WTC11 (cell line): ENCODE measurements at places on chromosomes 6 and 20. TPM values are rescaled to one million over a fixed set of nuclear protein-coding genes. Genes with fewer than 3 reads are reported as not detected.

- DNase-seq: no peak
Observed at GRCh38 chr20:64228751-64229506, 26.6 kb upstream of the PCMTD2 start.

- DNase-seq: no peak
Observed at GRCh38 chr6:8130399-8130798, 28.1 kb upstream of the EEF1E1 start.

SHLD1 gene
- total RNA-seq: 4.1 to 6.6 TPM (median 4.4 TPM) in 3 replicates

GRCh38 chr6:112259337-112259675 lies 4.9 kb upstream of the LAMA4 start:
- no peak for DNase-seq

GRCh38 chr20:47191956-47192355 lies 164.5 kb downstream of the ZMYND8 start:
- no peak for DNase-seq

EYA2 gene
- 0.64 to 1.5 TPM (median 0.76 TPM) in 3 replicates for total RNA-seq

- no peak for DNase-seq
Observed at GRCh38 chr20:45153752-45154151, 20.9 kb upstream of the PI3 start.

DNA sequence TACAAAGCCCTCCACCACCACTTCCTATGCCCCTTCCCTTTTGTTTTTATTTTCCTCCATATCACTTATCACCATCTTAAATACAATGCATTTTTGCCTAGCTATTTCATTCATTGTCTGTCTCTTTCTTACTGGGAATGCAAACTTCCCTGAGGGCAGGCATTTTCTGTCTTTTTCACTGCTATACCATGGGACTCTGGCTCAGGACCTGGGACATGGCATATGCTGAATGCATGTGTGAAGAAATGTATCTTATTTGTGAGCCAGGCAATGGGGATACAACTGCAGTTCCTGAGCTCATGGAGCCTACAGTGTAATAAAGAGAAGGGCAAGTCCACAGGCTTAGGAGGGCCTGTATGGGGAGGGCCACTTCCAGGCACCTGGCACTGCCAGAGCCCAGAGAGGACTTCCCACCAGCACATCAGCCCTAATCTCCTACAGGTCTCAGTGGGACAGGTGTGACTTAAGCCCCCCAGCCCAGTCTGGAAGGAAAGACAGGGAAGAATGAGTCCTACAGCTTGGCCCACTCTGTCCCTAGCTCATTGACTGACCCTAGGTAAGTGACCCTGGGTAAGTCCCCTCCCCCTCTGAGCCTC lies 43.2 kb downstream of the TFEB start:
- no peak for DNase-seq

DNA sequence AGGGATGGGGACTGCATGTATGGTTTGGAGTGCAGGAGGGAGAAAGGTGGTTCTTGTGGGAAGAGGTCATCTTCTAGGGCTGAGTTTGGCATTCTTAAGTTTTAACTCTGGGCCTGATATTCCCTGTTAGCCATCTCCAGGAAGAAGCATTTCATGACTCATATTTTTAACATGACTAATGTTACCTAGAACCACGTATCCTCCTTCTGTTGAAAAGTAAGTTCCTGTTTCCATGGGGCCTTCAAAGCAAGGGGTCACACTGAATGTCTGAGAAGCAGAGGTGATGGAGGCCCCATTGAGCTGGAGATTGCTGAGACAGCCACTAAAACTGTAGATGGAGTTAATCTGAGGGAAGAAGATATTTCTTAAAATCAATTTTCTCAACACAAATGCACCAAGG lies 30.2 kb downstream of the FAM229B start:
- no peak for DNase-seq

GRCh38 chr20:35503841-35504561 lies 25.5 kb downstream of the C20orf173 start:
- no peak for DNase-seq

DNA sequence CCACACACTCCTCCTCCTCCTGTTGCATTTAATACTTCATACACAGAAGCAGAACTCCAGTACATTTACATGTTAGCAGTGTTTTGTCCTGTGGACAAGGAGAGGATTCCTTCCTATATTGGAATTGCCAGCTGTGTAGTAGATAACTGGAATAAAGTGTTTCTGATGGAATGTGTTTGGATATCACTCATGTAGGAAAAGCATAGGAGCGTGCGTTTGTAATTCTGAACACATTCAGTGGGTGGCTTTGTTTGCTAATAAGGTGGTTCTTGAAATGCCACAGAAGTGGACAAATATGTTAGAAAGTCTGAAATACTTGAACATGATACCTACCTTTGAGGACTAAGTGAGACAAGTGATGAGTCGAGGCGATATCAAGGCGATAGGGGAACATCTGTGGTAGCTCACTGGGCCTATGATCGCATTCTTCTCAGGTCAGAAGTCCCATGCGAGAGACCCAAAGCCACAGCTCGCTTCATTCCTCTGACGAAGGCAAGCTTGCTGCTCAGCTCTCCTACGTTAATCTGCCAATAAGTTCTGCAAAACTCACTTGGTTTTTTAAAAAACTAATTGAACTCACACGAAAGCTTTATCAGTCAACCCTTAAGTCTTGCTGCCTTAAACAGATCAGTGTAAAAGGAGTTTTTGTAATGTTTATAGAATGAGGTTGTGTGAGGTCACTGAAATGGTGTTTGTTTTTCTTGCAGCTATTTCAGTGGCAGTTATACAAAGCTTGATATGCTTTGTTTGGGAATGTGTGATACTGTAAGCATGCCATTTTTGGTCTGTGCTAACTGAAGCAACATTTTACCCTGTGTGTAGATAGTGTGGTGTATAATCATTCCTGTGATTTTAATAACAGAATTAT lies 159.9 kb downstream of the SOX4 start:
- no peak for DNase-seq

MACROD2 gene
- total RNA-seq: 3.0 to 4.1 TPM (median 3.5 TPM) in 3 replicates

- DNase-seq: no peak
Observed at GRCh38 chr6:90894285-90895130, 307.6 kb upstream of the MAP3K7 start.

DNA sequence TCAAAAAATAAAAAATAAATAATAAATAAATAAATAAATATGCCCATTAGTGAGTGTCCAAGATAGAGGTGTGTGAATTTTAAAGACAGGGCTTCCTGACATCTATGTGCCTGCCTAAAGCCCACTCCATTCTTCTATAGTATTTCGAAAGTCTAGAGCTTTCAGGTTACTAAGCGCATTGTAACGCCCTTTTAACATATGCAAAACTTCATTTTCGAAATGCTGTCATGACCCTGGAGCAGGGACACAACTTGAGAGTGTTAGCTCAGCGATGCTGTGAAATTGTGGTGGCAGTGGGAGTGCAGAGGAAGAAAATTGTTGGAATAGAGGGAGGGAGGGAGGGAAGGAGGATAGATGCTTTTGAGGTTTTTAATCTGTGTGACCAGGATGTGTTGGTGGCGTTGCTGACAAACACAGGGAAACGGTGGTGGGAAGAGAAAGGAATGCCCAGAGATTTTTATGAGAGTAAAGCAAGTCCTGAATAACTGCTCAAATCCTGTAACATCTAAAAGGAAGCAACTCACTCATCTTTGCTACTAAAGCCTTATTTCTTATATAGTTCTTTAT lies 169.3 kb downstream of the ARID1B start:
- no peak for DNase-seq

- no peak for DNase-seq
Observed at GRCh38 chr6:127971945-127972391, 71.1 kb upstream of the THEMIS start.

- DNase-seq: no peak
Observed at GRCh38 chr6:15386756-15387112, 140.9 kb downstream of the JARID2 start.

DNA sequence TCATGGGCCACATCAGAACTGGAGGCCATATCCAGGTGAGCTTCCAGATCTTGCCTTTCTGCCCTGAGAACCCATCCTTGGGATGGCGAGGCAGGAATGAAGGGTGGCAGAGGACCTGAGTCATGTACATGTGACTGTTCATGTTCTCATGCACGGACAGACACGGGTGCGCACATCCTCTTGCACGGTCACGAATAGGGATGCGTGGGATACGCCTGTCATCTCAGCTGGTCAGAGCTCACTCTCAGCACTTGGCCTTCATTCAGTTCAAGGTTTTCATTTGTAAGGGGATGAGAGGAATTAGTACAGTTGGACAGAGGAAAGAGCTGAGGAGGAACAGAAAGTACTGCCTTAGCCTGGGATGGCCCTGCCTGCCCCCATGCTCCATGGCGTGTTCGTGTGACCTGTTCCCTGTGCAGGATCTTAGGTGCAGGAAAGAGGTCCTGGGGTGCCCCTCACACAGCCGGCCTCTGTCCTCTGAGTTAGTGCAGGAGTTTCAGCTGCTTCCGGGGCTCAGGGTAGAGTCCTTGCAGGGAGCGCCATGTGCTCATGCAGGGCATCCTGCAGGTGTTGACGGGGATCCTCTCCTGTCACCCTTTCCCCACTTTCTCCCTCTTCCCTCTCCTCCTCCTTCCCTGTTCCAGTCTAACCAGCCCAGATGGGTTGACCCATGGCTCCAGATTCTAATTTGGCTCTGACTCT lies 173.4 kb downstream of the DTNBP1 start:
- DNase-seq: no peak

GRCh38 chr6:37017606-37018197 lies 12.2 kb downstream of the FGD2 start:
- no peak for DNase-seq

- DNase-seq: no peak
Observed at GRCh38 chr6:131067521-131067920, 4.5 kb upstream of the EPB41L2 start.

MDC1 gene
- total RNA-seq: 95.9 to 100 TPM (median 97.9 TPM) in 3 replicates

DNA sequence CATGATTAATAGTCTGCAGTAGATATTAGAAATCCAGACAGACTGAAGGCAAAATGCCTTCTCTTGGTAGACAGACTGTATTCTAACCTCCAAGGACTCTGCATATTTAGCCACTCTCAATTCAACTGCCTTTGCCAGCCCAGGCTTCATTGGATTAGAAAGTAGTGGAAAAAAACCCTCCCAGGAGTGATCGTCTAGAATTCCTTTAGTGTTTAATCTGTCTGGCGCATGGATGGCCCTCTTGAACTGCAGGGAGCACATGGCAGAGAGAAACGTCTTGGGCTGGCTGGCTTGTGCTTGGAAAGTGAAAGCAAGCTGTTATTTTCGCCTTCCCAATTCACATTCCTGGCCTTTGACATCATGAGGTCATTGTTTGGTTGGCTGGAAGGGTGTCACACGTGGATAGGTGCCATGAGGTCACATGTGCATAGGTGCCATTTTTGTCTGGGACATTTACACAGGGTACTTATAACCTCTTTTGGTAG lies 30.9 kb upstream of the NEDD9 start:
- DNase-seq: no peak

GRCh38 chr20:62739067-62739466 lies 30.4 kb downstream of the NTSR1 start:
- peak; percentile 8 for DNase-seq

DNA sequence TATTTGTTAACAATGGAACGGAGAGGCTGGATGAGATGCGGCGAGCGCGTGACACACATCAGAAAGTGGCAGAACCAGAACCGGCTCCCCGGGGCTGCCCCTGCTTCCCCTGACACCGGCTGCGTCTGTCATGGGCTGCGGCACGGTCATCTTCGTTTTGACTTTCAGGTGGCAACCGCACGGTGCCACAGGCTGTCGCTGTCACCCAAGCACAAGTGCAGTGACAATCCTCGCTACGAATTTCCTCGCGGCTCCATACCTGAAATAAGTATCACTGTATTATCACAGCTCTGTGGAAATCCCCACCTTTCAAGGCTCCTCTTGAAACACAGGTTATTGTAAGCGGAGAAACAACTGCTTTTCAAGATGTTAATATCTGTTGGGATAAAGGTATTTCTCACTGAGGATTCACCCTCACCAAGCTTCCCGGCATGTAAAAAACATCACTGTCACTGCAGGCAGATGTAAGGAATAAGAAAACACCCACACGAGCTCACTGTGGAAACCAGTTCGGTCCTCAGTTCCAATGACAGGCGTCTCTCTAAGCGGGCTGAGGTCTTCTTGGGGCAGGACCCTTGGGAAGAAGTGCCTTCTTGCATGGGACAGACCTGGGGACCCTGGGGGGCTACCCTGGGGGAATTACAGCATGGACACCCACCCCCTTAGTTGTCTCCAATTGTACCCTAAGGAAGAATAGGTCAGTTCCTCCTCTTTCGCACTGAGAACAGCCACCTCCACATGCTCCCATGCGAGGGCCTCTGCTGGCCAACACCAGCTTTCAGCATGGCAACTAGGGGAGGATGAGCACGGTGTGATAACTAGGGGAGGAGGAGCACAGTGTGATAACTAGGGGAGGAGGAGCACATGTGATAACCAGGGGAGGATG lies 86.3 kb downstream of the DACT2 start:
- DNase-seq: no peak

- DNase-seq: peak; percentile 47
Observed at GRCh38 chr6:15960740-15961634, 167.9 kb upstream of the MYLIP start.

GRCh38 chr6:79246891-79247290 lies 12.4 kb upstream of the HMGN3 start:
- no peak for DNase-seq

ROS1 gene
- total RNA-seq: 0.02 to 0.05 TPM (median 0.05 TPM) in 3 replicates

DNA sequence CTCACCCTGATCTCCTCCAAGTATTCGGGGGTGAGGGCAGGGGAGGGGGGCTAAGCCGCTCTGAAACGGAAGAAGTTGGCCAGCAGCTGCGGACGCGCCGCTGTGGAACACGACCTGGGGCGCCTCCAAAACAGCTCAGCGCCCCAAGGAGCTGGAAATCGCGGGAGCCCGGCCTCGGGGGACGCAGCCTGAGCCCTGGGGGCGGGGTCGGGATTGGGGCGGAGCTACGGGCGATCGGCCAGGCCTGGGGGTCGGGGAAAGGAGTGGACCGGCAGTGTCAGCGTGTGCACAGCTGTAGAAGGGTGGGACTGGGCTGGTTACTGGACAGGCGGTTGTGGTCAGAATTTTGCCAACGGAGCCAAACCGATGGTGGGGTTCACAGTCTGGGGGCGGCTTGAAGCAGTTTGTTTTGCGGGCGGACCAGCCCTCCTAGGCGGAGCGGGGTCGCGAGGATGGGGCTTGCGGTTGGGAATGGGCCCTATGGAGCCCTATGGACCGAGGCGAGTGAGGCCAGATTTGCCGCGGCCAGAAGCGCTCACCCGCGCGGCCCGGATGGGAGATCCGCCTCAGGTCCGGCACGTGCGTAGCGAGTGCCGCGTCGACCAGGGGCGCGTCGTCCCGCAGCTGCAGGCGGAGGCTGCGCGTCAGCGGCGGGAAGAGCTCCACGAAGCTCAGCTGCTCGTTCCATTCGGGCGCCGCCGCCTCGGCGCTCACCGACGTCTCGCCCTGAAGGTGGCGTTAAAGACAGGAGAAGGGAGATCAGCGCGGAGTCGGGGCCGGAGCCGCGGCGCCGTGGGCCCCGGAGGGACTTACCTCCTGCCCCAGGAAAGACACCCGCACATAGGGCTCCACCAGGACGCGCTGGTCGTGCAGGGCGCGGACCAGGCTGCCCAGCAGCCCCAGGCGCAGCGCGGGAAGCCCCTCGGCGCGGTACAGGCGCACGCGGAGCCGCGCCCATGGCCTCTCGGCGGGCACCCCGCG lies 14.3 kb upstream of the SPAG4 start:
- DNase-seq: peak; percentile 80

DNA sequence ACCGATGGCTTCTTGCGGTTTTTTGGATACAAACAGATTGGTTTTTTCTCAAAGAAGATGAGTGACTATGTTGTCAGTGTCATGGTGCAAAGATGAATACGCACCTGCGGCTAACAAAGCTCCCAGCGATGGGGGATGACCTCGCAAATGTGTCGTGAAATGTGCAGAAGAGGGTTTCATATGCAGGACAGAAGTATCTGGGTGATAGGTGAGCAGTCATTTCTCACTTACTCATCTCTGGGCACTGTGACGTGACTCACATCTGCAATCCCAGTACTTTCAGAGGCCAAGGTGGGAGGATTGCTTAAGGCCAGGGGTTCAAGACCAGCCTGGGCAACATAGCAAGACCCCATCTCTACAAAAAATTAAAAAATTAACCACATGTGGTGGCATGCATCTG lies 216.3 kb downstream of the ERMARD start:
- DNase-seq: no peak

FOXP4 gene
- 19.5 to 36.6 TPM (median 19.8 TPM) in 3 replicates for total RNA-seq
